Fibroblast of the aortic adventitia (primary cell): ENCODE measurements at places on chromosomes 6 and 20.

GRCh38 chr6:1610497-1611321 is 994 bp downstream of the FOXC1 start:
- peak; percentile 41 for DNase-seq

DNA sequence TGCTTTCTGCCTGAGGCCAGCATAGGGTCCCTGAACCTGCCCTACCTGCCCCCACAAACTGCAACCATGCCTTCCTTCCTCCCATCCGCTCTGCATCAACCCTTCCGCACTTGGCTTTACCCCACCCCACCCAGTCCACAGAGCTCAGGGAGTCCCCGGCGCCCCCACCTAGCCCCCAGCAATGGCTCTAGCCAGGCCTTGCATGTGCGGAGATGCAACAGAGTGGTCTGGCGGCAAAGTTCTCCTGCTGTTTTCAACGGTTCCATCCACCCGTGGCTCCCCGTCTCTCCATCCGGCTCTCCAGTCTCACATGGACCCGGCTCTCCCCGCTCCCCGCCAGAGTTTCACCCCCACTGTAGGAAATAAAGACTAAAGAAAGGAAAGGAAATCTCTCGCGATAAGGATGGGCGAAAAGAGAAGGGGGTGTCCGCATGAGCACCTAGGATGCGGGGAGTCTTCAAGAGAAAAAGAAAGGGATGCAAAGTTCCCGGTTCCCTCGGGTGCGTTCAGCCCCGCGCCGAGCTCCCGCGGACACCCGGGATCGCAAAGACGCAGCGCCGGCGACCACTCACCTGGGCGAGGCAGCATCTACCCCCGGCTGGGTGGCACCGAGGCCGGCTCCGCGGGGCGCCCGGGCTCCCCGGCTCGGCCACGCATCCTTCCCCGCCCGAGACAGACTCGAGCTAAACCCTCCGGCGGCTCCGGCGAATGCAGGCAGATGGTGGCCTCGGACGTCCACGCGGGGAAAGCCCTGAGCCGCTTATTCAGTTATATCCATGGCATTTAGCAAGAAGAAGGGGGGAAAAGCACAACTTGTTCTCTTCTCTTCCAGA is 579 bp downstream of the LRFN2 start:
- DNase-seq = no peak

DNA sequence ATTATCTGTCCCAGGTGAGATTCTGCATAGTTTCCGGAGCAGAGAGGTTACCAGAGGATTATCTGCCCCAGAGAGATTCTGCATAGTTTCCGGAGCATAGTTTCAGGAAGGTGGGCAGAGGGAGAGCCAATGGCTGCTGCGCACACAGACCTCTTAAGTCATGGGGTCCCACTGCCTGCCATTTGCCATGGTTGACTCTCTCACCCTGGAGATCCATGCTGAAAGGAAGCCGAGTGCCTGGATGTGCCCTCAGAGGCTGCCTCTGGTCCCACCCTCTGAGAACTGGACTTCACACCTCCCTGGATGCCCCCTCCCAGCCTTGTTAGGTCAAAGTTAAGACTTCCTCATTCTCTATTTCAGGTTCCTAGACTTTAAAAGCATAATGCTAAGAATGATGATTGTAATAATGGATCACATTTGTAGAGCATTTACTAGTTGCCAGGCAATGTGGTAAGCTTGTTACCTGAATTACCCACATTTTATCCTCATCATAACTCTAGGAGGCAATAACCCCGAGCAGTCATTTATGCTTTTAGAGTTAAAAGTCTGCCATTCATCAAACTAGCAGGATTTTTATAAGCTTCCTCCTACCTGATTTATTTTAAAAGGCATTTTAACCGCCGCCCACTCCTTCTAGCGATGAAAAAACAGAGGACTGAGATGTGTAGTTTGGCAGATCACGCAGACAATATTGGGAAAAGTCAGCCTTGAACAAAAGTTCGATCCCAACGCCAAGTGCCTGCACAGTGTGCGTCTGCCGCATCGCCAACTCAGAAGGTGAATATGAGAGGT is 11.9 kb downstream of the SERPINB9 start:
- DNase-seq = no peak

GRCh38 chr6:101000341-101000740 is 119.2 kb upstream of the ASCC3 start:
- no peak for DNase-seq

GRCh38 chr20:24731312-24731711 is 217.8 kb upstream of the CST7 start:
- DNase-seq = no peak

GRCh38 chr6:84280639-84281038 is 53.2 kb upstream of the CEP162 start:
- DNase-seq = no peak

GRCh38 chr6:61887423-61887822 is 398.6 kb downstream of the KHDRBS2 start:
- DNase-seq = no peak

GRCh38 chr6:115947966-115948541 is 112.6 kb downstream of the FRK start:
- DNase-seq = no peak
